ENCODE measurements at places on chromosomes 5 and 9. TPM values are rescaled to one million over a fixed set of nuclear protein-coding genes. Genes with fewer than 3 reads are reported as not detected.

The GRM6 gene
- not detected for total RNA-seq

The HMGCS1 gene
- 25.4 TPM for total RNA-seq

DNA sequence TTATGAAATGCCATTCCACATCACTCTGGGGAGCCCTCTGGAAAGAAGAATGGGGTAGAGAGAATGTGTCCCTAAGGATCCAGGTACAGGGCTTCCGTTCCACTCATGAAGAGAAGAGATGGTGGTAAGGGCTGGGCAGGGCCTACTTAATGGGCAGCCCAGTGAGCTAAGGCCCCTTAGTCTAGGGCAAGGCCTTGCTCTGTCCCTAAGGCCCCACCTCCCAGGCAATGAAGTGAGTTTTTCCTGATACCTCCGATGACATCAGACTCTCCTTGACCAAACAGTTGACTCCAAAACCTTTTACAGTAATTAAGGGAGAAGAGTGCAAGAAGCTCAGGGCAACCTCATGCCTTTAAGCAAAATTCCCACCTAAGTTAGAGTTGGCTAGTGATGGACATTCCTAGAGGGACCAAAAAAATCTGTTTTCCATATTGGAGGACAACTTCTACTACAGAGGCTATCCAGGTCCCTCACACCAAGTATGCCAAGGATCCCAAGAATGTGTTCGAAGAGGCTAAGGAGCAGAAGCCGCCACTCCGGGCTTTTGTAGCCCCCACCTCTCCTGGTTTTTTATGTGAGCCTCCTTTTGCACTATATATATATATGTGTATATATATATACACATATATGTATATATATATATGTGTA lies 5.9 kb downstream of the KLF9 start:
- no peak for DNase-seq

DNA sequence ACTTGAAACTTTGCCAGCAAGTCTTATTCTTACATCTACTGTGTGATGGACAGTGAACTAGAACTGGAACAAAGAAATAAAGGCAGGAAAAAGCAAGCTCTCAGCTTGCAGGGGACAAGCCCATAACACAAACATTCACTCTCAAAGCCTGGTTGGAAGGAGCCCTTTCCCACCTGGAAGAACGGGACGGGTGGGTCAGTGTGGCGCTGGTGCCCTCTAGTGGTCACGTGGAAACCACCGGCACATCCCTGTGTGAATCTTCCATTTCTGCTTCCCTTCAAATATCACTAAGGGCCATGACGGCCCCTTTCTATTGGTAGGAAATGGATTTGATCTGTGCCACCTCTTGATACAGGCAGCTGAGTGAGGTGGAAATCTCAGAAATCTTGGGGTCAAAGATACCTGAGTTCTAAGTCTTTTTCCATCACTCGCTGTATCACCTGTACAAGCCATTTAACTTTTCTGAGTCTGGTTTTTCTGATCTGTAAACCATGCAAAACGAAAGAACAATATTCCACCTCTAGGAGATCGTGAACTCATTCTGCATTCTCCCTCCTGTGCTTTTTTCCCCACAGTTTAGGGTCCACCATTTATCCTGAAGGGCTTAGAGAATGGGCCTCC lies 211.6 kb downstream of the MSX2 start:
- peak; percentile 68 for DNase-seq

GRCh38 chr9:115980054-115980453 lies 173.5 kb upstream of the PAPPA start:
- DNase-seq = no peak

The RNF145 gene
- 23.3 TPM for total RNA-seq

The IL17B gene
- not detected for total RNA-seq

GRCh38 chr5:168282120-168282519 lies 9.3 kb upstream of the WWC1 start:
- no peak for DNase-seq

- no peak for DNase-seq
Measured at GRCh38 chr5:158082696-158083287, 223.8 kb upstream of the CLINT1 start.

The SPATA31D4 gene
- not detected for total RNA-seq

DNA sequence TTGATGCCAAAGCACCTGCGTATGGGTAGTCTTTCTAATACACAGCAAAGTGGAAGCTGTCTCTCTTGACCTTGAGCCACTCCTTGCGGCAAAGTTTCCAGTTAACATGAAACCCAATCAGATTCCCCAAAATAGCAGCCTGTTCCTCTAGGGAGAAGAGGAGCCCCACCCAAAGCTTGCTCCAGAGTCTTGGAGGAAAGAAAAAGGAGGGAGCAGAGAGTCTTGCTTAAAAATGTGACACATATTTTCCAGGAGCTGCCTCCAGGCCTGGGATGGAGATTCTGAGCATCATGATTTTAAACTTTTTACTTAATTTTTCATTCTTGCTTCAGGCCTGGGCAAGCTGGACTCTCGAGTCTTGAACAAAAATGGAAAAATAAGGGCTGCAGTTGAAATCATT lies 223.5 kb upstream of the TNC start:
- no peak for DNase-seq

The ELAVL2 gene
- not detected for total RNA-seq

The CORO2A gene
- total RNA-seq = 0.35 TPM

GRCh38 chr5:140342896-140343295 lies 3.5 kb downstream of the HBEGF start:
- no peak for DNase-seq

GRCh38 chr5:125160787-125161502 lies 414.5 kb upstream of the ZNF608 start:
- DNase-seq = no peak

DNA sequence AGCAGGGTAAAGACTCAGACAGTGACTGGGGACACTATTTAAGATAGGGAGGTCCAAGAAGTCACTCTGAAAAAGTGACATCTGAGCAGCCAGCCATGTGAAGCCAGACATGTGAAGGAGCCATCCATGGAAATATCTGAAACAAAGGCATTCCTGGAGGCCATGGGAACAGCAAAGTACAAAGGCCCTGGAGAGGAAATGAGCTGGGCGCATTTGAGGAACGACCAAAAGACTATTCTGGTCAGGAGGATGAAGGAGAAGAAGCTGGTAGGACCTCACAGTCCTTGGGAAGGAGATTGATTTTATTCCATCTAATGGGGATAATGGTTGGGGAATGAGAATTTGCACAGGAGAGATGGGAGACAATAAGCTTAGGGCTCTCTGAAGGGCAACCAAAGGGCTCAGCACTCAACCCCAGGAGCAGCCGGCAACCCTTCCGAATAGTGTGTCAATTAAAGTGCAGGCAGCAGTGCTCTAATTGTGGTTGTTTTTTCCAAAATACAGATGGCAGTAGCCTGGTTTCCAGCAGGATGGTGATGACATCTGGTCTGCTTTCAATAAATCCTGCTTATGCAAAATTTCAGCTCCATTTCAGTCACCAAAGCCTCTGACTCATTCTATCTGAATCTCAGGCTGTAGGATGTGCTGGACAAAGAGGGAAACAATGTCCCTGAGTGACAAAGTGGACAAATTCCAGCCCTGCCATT lies 26.7 kb downstream of the FOXI1 start:
- no peak for DNase-seq

DNA sequence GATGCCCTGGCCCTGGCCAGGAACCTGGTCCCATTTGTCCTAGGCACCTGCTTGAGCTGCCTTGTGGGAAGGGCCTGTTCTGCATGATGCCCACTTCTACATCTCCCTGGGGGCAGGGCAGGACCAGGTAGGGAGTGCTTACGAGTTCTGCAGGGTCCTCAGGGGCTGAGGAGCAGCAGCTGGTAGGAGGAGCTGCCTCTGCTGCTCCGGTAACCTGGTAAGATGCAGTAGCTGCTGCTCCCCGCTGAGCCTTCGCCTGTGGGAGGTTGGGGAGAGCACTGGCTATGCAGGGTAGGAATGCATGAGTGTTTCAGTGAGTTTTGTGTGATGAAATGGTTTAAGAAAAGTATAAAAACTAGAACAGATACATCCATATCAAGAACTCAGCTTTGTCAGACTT lies 13.6 kb downstream of the LRRC8A start:
- DNase-seq = no peak

DNA sequence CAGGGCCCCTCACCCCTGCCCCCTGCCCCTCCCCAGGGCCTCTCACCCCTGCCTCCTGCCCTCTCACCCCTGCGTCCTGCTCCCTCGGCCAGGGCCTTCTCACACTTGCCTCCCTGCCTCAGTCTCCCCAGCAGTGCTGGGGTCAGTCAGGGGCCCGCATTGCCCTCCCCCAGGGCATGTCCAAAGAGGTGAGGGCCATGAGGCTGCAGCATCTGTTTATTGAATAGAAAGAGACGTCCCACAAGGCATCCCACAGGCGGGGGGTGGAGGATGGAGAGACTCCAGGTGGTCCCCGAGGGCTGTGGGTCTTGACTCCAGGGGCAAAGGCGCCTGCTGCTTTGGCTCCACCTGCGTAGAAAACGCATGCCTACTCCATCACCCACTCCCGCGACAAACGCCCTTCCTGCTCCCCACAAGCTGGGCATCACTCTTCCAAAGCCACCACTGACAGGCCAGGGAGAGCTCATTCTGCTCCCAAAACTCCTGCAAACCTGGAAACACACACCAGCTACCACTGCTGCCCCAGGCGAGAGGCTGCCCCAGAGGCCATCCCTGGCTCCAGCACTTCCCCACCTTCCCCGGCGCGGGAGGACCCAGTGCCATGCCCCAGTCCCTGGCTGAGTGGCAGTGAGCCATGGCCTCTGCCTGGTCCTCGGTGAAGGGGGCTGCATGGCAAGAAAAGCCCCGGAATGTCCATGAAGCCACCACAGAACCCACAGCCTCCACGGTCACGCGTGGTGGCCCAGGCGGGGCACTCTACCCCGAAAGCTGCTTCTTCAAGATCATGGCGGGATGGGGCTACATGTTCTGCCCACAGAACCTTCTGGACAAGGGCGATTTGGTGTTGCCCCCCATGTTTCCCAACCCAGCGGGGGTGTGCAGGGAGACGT lies 1.6 kb upstream of the LCN8 start:
- DNase-seq = no peak

GRCh38 chr9:81989700-81990099 lies 1.1 kb downstream of the SPATA31D1 start:
- no peak for DNase-seq

The HBEGF gene
- total RNA-seq = 21.9 TPM

- peak; percentile 16 for DNase-seq
Measured at GRCh38 chr5:180129291-180130190, 58.0 kb upstream of the RNF130 start.

DNA sequence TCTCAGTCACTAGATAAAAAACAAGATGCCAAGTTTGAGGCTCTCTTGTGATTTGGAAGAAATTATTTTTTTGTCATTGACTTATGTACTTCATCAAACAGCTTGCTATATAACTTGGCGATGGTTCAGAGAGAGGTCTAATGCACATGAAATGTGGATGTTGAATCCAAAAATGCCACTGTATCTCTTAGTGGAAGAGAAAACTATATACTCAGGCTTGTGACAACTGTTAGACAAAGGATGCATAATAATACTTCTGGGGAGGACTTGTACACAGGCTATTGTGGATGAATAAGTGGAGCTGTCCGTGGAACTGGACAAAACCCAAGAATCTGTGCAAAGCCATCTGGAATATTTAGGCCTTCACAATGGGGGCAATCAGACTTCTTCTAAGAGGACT lies 162.9 kb upstream of the NMUR2 start:
- DNase-seq = no peak

- DNase-seq = no peak
Measured at GRCh38 chr5:43631182-43631910, 28.4 kb downstream of the NNT start.

The SPATA31A3 gene
- not detected for total RNA-seq

GRCh38 chr5:132799392-132799791 lies 13.7 kb upstream of the SOWAHA start:
- DNase-seq = no peak

DNA sequence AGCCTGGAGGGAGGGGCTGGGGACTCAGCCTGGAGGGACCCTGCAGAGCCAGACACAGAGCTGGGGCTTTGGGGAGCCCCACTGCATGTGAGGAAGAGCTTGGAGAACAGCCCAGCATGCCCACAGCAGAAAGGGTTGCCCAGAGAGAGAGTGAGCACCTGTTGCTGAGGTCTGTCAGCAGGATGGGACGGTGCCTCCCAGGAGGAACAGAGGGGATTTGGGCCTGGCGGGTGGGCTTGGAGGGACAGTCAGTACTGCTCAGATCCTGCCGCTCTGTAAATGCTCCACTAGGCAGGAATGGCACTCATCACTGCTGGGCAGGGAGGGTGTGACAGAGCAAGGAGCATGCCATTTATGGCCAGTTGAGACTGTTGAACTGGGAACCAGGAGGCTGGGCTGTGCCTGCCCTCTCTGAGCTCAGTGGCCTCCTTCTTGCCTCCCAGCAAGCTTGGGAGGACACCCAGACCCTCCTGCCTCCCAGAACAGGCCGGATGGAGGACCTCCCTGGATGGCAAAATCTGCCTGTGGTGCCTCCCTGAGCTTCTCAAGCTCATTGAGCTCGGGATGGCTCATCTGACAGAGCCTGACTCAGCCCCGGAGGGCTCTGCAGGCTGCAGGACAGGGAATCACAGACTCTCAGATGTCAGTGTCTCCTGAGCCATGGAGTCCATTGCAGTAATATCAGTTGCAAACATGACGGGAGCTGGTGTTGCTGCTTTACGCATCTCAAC lies 786 bp upstream of the HRCT1 start:
- DNase-seq = no peak

DNA sequence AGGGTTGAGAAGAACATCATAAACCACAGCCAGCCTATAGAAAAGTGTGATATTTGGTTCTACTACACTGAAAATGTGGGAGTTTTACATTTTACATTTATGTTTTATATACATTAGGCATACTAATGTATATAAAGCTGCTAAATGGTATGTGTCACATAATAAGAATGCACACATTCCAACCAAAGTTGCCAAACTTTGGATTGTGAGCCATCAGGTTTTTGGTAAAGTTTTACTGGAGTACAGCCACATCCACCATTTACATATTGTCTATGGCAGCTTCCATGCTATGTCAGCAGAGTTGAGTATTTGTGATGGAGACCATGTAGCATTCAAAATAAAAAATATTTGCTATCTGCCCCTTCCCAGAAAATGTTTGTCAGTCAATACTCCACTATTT lies 23.1 kb upstream of the TARS1 start:
- DNase-seq = no peak

The TAF11L10 gene
- not detected for total RNA-seq

DNA sequence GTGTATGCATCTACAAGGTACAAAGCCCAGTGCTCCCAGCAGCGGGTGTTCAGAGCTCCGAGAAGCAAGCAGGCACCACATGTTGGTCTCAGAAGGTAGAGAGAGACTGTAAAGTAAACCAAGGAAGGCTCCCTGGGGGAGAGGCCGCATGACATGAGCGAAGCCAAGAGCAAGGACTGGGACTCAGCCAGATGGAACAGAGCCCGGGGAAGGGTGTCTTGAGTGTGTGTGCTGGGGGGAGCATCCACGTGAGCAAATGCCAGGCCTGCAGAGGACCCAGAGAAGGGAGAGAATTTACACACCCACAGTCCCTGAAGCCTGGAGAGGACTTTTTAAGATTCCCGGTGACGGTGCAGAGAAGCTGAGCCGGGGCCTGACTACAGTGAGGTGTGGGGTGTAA lies 15.2 kb upstream of the KCNIP1 start:
- no peak for DNase-seq

- no peak for DNase-seq
Measured at GRCh38 chr5:98721231-98721928, 52.1 kb upstream of the RGMB start.
